ENCODE measurements at places on chromosomes 4 and X.

- DNase-seq, result no peak
These were observed 40.4 kb upstream of the MAOA start for GRCh38 chrX:43615660-43616059.

GRCh38 chr4:58543465-58543864, 1433.3 kb upstream of the IGFBP7 start:
- DNase-seq, result no peak

DNA sequence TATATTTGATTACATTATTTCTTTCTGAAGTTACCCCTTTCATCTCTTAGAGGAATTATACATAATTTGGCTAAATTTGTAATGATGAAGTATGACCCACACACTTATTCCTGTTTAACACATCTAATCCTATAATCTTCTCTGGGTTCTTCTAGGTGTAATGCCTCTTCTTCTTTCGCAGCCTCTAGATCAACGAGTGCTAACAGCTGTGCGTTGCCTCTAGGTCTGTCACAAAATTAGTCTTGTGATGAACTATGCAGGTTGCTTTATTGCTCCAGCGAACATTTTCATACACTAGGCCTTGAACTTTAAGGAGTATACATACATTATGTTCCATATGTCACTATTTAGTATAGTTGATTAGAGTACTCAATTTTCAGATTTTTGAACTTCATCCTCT, 89.9 kb downstream of the TTC29 start:
- DNase-seq, result no peak

GRCh38 chrX:24294619-24295018, 19.2 kb downstream of the SUPT20HL2 start:
- no peak for DNase-seq

DNA sequence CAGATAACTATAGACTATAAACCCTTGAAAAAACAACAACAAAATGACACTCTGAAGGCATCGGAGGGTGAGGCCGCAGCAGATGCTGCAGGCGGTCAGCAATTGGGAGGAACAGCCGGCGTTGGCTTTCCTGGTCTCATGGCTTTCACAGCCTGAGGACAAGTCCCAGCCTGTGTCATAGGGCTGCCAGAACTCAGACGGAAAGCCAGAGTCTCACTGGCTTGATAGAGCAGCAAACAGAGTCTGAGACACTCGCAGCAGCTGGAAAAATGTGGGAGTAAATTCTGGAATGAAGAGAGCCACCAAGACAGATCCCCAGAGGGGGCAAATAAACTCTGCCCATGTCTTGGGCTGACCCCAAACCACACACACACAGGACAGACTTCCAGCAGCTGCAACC, 86.3 kb downstream of the PPP2R2C start:
- no peak for DNase-seq

- no peak for DNase-seq
These were observed 295.9 kb upstream of the TACR3 start for GRCh38 chr4:104015680-104016079.

- no peak for DNase-seq
These were observed 12.3 kb downstream of the CLDN2 start for GRCh38 chrX:106932492-106932923.

DNA sequence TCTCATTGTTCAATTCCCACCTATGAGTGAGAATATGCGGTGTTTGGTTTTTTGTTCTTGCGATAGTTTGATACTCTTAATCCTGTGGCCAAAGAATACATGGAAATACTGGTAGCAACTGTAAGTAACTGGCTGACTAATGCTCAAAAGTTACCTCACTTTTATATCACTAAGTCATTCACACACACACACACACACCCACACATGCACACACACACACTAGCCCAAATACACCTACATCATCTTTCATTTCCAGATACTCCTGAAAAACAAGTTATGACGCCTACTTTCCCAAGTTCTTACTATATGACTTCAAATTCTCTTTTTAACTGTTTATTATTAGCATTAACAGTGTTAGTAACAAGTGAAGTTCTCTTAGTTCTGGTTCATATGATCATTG, 101.3 kb downstream of the DCHS2 start:
- DNase-seq, result no peak

All from activated T-cell treated with anti-CD3 and anti-CD28 coated beads for 4 hours (primary cell).